Forelimb muscle (tissue), 1 donor: ENCODE measurements at places on chromosomes 5 and 9. TPM values are rescaled to one million over a fixed set of nuclear protein-coding genes. Genes with fewer than 3 reads are reported as not detected.

Gene BRINP1
- 0.11 TPM for polyA plus RNA-seq

Gene AFAP1L1
- polyA plus RNA-seq = 106 TPM

Gene FSD1L
- 17.0 TPM for polyA plus RNA-seq

Gene CA9
- polyA plus RNA-seq = 0.87 TPM

Gene ANKDD1B
- polyA plus RNA-seq = 1.0 TPM

Gene CCDC180
- polyA plus RNA-seq = 8.8 TPM

Gene OR1J2
- polyA plus RNA-seq = not detected

Gene LRSAM1
- 11.9 TPM for polyA plus RNA-seq

Gene PCDHA13
- polyA plus RNA-seq = 0.08 TPM

Gene C5orf47
- 0.14 TPM for polyA plus RNA-seq
